Neural progenitor cell (in vitro differentiated cells): ENCODE measurements at places on chromosomes 5 and 9. TPM values are rescaled to one million over a fixed set of nuclear protein-coding genes. Genes with fewer than 3 reads are reported as not detected.

DNA sequence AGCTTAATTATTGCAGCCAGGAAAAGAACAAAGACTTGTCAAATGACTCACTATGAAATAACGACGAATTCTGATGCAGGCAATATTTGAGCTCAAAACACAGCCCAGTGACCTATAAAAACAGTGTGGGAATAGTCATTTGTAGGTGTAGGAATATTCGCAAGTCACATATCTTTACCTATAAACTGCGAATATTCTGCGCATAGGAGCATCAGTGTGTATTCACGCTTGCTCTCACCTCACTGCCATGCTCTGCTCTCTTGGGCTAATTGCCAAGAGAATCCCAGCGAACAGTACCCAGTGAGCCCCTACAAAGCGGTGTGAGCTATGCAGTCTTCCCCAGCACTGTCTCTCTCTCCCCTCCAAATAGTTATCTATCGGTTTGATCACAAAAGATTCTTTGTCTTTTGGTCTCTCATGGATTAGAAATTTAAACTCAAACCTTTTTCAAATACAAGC, 74.2 kb downstream of the ST8SIA4 start:
- no peak for DNase-seq
- no peak overlapping the region for H3K4me3 ChIP-seq
- H3K27me3 ChIP-seq = no peaks in the 10 kb centered on the region
- no peaks in the 10 kb centered on the region for H3K36me3 ChIP-seq
- H3K4me1 ChIP-seq = no peaks in the 10 kb centered on the region
- no peak overlapping the region for H3K27ac ChIP-seq

- peaks cover 20% of the 10 kb centered on the region for H3K4me1 ChIP-seq
- no peak overlapping the region for H3K4me3 ChIP-seq
- no peaks in the 10 kb centered on the region for H3K27me3 ChIP-seq
These were observed 84.9 kb downstream of the RGS3 start for GRCh38 chr9:113548221-113549041.

- no peak for DNase-seq
- no peaks in the 10 kb centered on the region for H3K27me3 ChIP-seq
- peaks cover 8% of the 10 kb centered on the region for H3K4me1 ChIP-seq
- H3K36me3 ChIP-seq = no peaks in the 10 kb centered on the region
These were observed 4.9 kb downstream of the SLC34A3 start for GRCh38 chr9:137235424-137236237.

GRCh38 chr5:122102825-122103224, 24.8 kb upstream of the LOX start:
- no peak for DNase-seq
- peaks cover 11% of the 10 kb centered on the region for H3K4me1 ChIP-seq
- no peak overlapping the region for H3K4me3 ChIP-seq
- no peaks in the 10 kb centered on the region for H3K36me3 ChIP-seq
- no peak overlapping the region for H3K27ac ChIP-seq

DNA sequence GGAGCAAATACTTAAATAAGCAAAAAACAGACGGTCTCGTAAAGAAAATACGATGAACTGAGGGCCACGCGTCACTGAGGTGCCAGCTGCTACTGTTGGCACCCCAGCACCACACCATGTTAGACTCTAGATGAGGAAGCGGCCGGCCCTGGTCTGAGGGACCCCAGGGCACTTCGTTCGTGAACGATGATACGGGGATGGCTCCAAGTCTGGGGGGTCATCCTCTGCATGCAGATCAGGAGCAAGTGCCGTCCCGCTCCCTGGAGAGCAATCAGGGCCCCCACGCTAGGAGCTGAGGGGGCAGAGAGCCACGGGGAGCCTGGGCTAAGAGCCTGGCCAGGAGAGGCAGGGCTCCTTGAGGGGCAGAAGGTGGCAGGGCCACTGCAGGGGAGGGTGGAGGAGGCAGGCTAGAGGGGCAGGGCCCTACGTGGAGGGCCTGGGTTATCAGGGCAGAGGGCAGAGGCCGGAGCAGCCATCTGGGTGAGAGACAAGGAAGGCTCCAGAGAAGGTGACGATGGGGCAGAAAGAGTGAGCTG, 24.1 kb downstream of the SARDH start:
- H3K27ac ChIP-seq = no peak overlapping the region
- H3K4me1 ChIP-seq = peaks cover 4% of the 10 kb centered on the region
- H3K4me3 ChIP-seq = no peak overlapping the region

DNA sequence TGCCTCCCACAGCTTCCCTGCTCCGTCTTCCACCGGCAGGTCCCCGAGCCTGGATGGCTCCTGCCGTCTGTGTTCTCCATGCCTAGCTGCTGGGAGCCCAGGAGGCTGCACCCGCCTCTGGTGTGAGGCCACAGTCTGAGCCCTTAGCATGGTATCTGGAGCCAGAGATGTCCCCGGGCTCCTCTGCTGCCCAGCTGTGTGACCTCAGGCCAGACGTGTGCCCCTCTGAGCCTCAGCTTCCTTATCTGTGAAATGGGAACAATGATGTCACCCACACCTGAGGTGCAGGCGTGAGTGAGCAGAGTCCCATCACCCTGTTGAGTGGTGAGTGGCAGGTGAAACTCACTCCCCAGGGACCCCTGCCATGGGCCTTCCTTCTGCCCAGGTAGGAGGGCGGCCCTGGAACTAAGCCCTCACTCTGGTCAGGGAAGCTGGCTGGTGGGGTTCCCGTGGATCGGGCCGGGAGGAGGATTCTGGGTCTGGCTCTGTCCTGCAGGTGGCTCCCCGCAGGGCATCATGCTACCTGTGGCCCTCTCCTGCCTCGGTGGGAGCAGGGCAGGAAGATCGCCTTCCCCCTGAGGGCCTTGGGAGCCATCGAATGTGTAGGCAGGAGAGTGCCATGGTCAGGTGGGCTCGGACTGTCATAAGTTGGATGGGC, 239.0 kb downstream of the PBX3 start:
- H3K36me3 ChIP-seq = no peaks in the 10 kb centered on the region
- no peak overlapping the region for H3K27ac ChIP-seq
- H3K4me1 ChIP-seq = no peaks in the 10 kb centered on the region
- no peak for DNase-seq
- H3K4me3 ChIP-seq = no peak overlapping the region

- DNase-seq = no peak
- H3K36me3 ChIP-seq = no peaks in the 10 kb centered on the region
- no peaks in the 10 kb centered on the region for H3K27me3 ChIP-seq
- H3K4me1 ChIP-seq = no peaks in the 10 kb centered on the region
- H3K4me3 ChIP-seq = no peak overlapping the region
These were observed 36.2 kb upstream of the SMARCA2 start for GRCh38 chr9:1978941-1979340.

GRCh38 chr5:5605170-5605764, 182.8 kb downstream of the ICE1 start:
- no peak overlapping the region for H3K4me3 ChIP-seq
- no peak for DNase-seq
- H3K27ac ChIP-seq = no peak overlapping the region
- no peaks in the 10 kb centered on the region for H3K36me3 ChIP-seq
- no peaks in the 10 kb centered on the region for H3K27me3 ChIP-seq

DNA sequence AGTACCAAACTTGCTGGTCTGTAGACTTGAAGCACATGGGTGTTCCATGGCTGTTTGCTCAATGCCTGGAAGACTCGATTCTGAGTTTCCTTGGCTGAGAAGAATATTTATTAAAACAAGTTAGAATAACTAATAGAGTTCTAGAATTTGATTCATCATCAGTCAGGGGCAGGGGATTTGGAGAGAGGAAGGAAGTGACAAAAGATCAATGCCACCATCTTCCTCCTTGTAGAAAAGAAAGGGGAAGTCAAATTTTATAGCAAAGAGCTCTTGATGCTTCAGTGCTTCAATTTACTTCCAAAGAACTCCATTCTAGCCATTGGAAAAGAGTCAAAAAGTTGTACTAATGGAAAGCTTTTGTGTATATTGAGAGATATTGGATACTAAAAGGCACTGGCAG, 236.3 kb downstream of the MCTP1 start:
- no peaks in the 10 kb centered on the region for H3K4me1 ChIP-seq
- no peak for DNase-seq
- H3K27ac ChIP-seq = no peak overlapping the region
- H3K4me3 ChIP-seq = no peak overlapping the region
- H3K27me3 ChIP-seq = no peaks in the 10 kb centered on the region

GRCh38 chr9:76687861-76688391, 76.3 kb upstream of the PCA3 start:
- H3K4me1 ChIP-seq = peaks cover 43% of the 10 kb centered on the region
- H3K27ac ChIP-seq = no peak overlapping the region
- no peaks in the 10 kb centered on the region for H3K27me3 ChIP-seq
- no peak for DNase-seq

GRCh38 chr9:3719286-3719685, 193.5 kb upstream of the RFX3 start:
- H3K36me3 ChIP-seq = no peaks in the 10 kb centered on the region
- no peaks in the 10 kb centered on the region for H3K27me3 ChIP-seq
- no peaks in the 10 kb centered on the region for H3K4me1 ChIP-seq
- H3K4me3 ChIP-seq = no peak overlapping the region

GRCh38 chr9:34985311-34985899, 4.1 kb upstream of the DNAJB5 start:
- H3K36me3 ChIP-seq = no peaks in the 10 kb centered on the region
- H3K4me1 ChIP-seq = peaks cover 6% of the 10 kb centered on the region
- no peak overlapping the region for H3K27ac ChIP-seq

- H3K4me3 ChIP-seq = no peak overlapping the region
- H3K4me1 ChIP-seq = peaks cover 13% of the 10 kb centered on the region
- no peak for DNase-seq
These were observed 37.8 kb downstream of the B4GALT1 start for GRCh38 chr9:33129251-33129885.

- H3K4me3 ChIP-seq = peak overlapping the region; percentile 94
- peak; percentile 90 for DNase-seq
- no peaks in the 10 kb centered on the region for H3K27me3 ChIP-seq
- peak overlapping the region; percentile 98 for H3K27ac ChIP-seq
- peaks cover 37% of the 10 kb centered on the region for H3K36me3 ChIP-seq
These were observed 813 bp downstream of the HNRNPK start for GRCh38 chr9:83978992-83979811.

GRCh38 chr5:38681029-38681706, 124.7 kb upstream of the LIFR start:
- no peaks in the 10 kb centered on the region for H3K36me3 ChIP-seq
- no peak for DNase-seq
- H3K4me3 ChIP-seq = no peak overlapping the region
- peaks cover 19% of the 10 kb centered on the region for H3K4me1 ChIP-seq
- H3K27me3 ChIP-seq = no peaks in the 10 kb centered on the region

- H3K27ac ChIP-seq = peak overlapping the region; percentile 7
- H3K4me1 ChIP-seq = peaks cover 17% of the 10 kb centered on the region
- H3K36me3 ChIP-seq = peaks cover 8% of the 10 kb centered on the region
- H3K4me3 ChIP-seq = no peak overlapping the region
These were observed 722.8 kb upstream of the GRAMD2B start for GRCh38 chr5:125700380-125700861.

GRCh38 chr5:1437226-1437829, 7.9 kb downstream of the SLC6A3 start:
- no peaks in the 10 kb centered on the region for H3K36me3 ChIP-seq
- DNase-seq = no peak
- H3K4me1 ChIP-seq = no peaks in the 10 kb centered on the region
- peaks cover 35% of the 10 kb centered on the region for H3K27me3 ChIP-seq
- H3K4me3 ChIP-seq = no peak overlapping the region

GRCh38 chr5:81533629-81534405, 139.9 kb upstream of the ACOT12 start:
- DNase-seq = no peak
- H3K4me3 ChIP-seq = no peak overlapping the region
- H3K27ac ChIP-seq = no peak overlapping the region

Gene IL17B
- not detected in 2 replicates for total RNA-seq

Gene STOM
- 61.5 and 99.4 TPM in 2 replicates for total RNA-seq

Gene NR5A1
- total RNA-seq = 1.0 and 3.3 TPM in 2 replicates

Gene PCDHB16
- 4.0 and 4.5 TPM in 2 replicates for total RNA-seq

Gene MARCOL
- total RNA-seq = not detected in 2 replicates
